Activated naive CD4-positive, alpha-beta T cell (primary cell): ENCODE measurements at places on chromosomes 3 and 15.

DNA sequence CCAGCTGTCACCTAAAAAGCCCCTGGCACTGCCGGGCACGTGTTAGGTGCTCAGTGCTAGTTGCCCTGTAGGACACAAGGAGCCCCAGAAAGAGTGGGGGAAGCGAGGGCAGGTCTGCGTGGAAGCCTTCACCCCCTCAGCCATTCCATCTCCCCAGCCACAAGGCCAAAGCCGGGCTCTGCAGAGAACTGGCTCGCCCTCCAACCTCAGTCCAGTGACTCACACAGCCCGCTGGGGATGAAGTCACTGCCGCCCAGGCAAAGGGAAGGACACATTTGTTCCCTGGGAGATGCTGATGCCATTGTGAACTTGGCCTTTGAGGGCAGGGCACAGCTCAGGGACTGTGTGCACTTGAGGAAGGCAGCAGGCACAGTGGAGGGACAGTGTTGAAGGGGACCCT lies 48.1 kb downstream of the IQSEC1 start:
- no peak for DNase-seq

DNA sequence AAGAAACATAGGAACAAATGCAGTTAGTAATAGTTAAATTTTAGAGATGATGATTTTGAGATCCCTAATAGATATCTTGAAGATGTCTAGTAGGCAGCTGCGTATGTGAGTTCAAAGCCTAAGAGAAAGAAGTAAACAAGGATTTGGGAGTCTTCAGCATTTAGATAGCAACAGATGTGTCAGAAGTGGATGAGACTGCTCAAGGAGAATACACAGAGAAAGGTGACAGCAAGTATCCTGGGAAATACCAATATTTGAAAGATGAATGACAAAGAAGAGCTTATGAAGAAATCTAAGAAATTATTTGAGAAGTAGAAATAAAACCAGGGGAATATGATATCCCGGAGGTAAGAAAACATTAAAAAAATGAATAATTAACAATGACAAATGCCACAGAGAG lies 130.9 kb downstream of the PCCB start:
- no peak for DNase-seq

- no peak for DNase-seq
Observed at GRCh38 chr3:161560008-161560637, 63.5 kb downstream of the OTOL1 start.

GRCh38 chr3:11077466-11077865 lies 76.8 kb upstream of the HRH1 start:
- DNase-seq, result no peak

GRCh38 chr3:134287512-134287911 lies 36.9 kb upstream of the RYK start:
- DNase-seq, result no peak

GRCh38 chr3:58728723-58729122 lies 62.1 kb upstream of the FAM3D start:
- no peak for DNase-seq

DNA sequence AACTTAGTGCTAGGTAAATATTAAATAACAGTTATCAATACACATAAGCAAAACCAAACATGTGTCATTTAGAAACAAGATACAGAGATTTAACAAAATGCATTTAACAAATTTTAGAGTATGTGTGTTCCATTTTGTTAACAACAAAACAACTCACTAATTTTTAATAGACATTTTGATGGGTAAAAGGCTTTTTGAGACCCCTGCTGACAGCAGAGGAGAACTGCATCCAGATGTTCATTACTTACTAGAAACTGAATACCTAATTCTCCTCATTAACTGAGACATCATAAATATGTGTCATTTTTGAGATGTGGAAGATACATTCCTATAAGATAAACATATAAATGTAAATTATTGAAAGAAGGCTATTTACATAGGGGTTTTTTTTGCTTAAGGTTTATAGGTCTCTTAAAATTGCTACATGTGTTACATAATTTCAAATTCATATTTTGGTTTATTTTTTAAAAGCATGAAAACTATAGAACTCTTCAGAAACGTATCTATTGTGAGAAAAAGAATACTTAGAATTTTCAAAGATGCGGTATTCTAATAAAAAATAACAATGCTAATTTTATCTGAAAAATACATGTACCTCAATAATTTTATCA lies 1009.8 kb downstream of the TUSC7 start:
- no peak for DNase-seq

GRCh38 chr3:127490271-127491023 lies 100.1 kb downstream of the TPRA1 start:
- DNase-seq, result no peak

DNA sequence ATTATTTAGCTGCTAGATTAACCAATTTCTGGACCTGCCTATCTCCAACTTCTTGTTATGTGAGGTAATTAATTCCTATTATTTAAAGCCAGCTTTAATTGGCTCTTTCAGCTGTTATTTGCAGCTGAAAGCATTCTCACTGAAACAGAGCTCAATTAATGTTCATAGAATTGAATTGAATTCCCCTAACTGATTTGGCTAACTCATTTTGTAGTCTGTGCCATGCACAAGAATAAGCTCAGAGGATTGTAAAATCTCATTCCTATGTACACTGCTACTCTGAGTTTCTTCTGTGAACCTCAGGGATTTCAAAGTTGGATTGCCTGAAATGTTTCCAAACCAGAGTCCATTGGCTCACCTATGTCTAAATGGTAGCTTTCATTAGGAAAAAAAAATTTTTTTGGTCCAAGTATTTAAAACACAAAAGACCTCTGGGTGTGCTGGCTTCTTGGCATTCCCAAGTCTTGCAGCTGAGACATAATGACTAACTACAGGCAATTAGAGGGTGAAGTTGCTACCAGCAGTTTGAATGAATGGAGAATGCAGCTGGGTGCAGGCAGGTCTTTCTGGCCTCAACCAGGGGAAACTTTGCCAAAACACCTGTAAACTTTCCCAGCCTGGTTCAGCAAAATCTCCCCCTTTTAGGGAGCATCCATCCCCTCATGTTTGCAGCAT lies 134.3 kb downstream of the EDEM1 start:
- DNase-seq, result no peak
